ENCODE measurements at places on chromosomes 16 and 17.

GRCh38 chr16:22971346-22971924 is 157.5 kb downstream of the HS3ST2 start:
- no peak for DNase-seq

GRCh38 chr16:316741-317464 is 33.9 kb downstream of the PDIA2 start:
- no peak for DNase-seq

- no peak for DNase-seq
Measured at GRCh38 chr16:83176802-83177201, 550.0 kb downstream of the CDH13 start.

GRCh38 chr17:42975265-42975664 is 4.6 kb downstream of the PTGES3L start:
- DNase-seq = no peak

- DNase-seq = no peak
Measured at GRCh38 chr16:11743308-11744074, 834 bp upstream of the TXNDC11 start.
